Stimulated activated CD8-positive, alpha-beta memory T cell treated with anti-CD3 and anti-CD28 coated beads, Interleukin-4, amount 100 ng/mL, for 1 hour (primary cell): ENCODE measurements at places on chromosomes 1 and 21.

DNA sequence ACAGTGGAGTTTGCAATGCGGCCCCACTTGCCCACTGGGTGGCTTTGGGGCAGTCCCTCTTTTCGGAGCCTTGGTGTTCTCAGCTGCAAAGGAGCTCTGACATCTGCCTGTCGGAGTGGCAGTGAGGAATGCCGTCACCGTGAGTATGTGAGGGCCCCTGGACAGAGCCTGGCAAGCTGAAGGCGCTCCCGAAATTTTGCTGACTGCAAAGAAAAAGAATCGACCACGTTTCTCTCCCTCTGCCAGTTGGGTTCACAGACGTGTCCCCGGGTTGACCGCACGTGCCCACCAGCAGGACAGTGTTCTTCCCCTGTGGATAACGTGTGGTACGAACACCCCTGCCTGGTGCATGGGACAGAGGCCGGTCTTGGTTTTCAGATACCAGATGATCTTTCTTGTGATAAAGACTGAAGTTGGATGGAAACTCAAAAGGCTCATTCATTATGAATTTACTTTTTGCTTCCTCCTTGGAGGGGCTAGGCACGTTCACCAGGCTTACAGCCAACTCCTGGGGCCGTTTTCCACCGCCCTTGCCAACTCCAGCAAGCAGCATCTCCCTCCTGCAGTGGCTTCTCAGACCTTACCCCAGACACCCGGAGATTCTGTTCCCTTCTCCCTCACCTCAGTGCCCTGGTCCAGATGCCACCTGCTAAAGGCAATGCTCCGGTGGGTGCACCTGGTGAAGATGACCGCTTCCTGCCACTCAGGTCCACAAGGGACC lies 29.7 kb downstream of the ECE1 start:
- DNase-seq = no peak

- DNase-seq = no peak
Measured at GRCh38 chr1:33220676-33221384, 35.5 kb upstream of the ZNF362 start.

- DNase-seq = no peak
Measured at GRCh38 chr1:25996966-25997827, 666 bp downstream of the PAFAH2 start.

DNA sequence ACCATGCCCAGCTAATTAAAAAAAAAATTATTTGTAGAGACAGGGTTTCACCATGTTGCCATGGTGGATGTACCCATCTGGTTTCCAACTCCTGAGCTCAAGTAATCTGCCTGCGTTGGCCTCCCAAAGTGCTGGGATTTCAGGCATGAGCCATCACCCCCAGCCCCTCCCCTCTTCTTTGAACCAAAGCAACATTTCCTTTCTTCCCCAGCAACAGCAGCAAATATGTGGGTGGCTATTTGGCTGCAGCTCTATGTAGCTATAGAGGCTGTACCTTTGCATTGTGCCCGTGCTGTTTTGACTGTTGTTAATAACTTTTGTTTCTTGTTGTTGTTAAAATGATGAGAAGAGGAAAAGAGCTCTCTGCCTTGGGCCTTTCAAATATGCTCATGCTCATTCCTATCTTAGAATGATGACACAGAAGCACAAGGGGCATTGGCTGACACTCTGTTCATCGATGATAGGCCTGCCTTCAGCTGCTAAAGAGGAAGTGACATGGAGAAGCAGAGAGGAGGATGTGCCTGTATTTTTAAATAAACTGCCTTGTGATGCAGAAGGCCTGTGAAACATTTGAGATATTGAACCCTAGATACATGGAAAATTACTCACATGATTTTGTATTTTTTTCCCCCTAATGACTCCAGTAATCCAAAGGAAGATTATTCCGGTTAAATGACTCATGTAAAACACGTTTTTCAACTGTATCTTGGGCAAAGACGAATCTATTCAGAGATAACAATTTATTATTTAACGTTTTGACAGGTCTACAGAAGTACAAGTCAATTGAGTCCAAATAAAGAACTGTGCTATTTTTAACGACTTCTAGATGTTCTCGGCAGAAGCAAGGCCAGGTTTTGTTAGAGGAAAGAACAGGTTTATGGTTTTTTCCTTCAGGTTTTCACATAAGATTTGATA lies 20.5 kb upstream of the XPR1 start:
- DNase-seq = no peak

GRCh38 chr1:8392522-8392921 lies 74.6 kb downstream of the SLC45A1 start:
- DNase-seq = no peak

GRCh38 chr1:13523780-13524477 lies 10.1 kb upstream of the LRRC38 start:
- DNase-seq = no peak

GRCh38 chr1:175471039-175471800 lies 272.2 kb downstream of the TNR start:
- no peak for DNase-seq
